ENCODE measurements at places on chromosomes 13 and 19.

- DNase-seq: no peak
These were observed 16.6 kb upstream of the LRP3 start for GRCh38 chr19:33177417-33177979.

- no peak for DNase-seq
These were observed 88.0 kb downstream of the ENOX1 start for GRCh38 chr13:43698758-43699157.

DNA sequence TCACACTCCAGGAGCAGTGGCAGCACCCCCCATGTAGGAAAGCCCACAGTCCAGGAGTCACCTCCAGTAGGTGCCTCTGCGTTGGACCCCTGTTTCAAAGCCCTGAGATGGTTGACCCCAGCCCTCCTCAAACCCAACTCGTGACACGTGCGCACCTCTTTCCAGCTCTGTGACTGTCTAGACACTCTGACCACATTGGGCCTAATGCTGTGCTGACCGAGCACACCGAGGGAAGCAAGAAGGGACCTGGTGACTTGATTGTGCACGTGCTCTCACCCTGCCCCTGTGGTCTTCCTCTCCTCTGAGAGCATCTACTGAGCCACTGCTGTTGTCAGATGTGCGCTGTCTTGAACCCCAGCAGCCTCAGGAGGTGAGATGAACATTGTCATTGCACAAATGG lies 22.9 kb upstream of the SLC35E1 start:
- DNase-seq: no peak

- DNase-seq: no peak
These were observed 11.4 kb downstream of the ZNF254 start for GRCh38 chr19:24098359-24098758.

GRCh38 chr13:39020853-39021462 lies 16.9 kb downstream of the PROSER1 start:
- no peak for DNase-seq

DNA sequence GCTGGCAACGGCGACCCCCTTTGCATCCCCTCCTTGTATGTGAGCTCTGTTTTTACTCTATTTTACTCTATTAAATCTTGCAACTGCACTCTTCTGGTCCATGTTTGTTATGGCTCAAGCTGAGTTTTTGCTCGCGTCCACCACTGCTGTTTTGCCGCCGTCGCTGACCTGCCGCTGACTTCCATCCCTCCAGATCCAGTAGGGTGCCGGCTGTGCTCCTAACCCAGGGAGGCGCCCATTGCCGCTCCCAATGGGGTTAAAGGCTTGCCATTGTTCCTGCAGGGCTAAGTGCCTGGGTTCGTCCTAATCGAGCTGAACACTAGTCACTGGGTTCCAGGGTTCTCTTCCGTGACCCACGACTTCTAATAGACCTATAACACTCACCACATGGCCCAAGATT lies 2704.4 kb downstream of the PCDH9 start:
- DNase-seq: no peak

GRCh38 chr19:6242677-6243076 lies 37.1 kb downstream of the MLLT1 start:
- DNase-seq: no peak

DNA sequence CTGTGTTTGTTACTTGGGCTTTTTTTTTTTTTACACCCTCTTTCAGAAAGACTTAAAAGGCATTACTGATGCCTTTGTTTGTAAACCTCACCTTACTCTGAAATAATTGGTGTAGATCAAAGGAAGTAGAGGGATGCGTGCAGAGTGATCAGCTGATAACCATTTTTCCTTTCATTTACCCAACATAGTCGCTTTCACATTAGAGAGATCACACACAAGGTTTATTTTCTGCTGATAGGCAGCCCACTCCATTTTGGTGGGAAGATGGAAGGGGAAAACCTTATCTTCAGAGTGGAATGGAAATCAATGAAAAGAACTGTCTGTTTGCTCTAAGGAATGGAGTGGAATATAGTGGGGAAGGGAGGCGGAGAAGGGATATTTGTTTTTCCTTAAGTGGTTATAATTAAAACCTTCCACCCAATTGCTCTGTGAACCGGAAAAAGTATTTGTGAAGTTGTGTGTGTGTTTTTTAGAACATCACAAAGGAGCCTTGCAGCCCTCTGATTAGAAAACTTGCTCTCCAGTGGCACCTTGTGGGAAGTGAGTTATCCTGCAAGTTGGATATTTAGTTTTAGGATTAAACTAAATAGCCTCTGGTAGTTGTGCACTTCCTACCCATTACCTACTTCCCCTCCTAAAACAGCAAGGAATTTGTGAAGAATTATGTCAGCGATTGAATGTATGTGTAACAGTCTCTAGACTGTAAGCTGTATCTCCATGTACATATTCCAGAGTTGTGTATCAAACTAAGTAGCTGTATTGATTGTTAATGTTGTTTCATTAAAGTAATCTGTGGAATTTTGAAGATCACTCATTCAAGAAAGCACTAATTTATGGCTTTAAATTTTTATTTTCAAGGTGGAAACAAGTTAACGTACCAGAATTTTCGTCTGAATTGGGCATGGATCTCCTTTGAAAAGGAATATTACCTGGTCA lies 76.8 kb downstream of the FREM2 start:
- no peak for DNase-seq

GRCh38 chr19:31908496-31909225 lies 436.7 kb upstream of the ZNF507 start:
- no peak for DNase-seq

- no peak for DNase-seq
These were observed 30.4 kb downstream of the CEBPG start for GRCh38 chr19:33403973-33404304.

- no peak for DNase-seq
These were observed 1.9 kb downstream of the MKNK2 start for GRCh38 chr19:2048959-2049740.

DNA sequence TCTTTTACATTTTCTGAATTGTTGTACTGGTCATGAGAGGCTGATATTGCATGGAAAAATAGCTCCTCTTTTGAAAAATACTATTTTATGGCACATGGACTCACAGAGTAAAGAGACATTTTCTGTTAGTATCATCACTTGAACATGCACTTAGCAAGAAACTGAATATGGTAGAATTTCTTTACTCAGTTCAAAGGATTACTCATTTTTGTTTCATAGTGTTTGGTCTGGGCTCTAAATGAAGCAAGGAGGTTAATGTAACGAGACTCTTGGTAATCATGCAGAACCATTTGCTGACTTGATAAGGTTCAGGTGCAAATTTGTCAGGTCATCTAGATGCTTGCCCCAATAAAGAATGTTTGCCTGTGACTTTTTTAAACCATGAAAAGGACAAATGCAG lies 63.2 kb downstream of the GPC6 start:
- no peak for DNase-seq

- DNase-seq: no peak
These were observed 3.1 kb downstream of the AKAP11 start for GRCh38 chr13:42275098-42275471.

DNA sequence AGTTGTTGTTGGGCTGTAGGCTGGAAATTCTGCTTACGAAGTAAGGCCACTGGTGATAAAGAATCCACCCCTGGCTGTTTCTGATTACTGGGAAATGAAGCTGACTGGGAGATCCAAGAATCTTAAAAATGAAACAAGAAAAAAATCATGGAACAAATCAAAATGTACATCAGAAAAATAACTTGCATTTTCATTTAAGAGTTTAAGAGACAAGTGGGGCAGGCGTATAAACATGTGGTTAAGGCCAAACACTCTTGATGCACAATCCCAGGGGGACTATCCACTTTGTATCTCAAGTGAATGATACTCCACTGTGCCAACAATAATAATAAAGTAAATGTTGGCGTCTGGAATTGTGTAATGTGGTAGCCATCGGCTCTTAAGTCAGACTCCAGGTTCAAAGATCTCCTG lies 24.6 kb downstream of the ZMYM5 start:
- no peak for DNase-seq

GRCh38 chr13:106796280-106797047 lies 228.5 kb upstream of the ARGLU1 start:
- DNase-seq: no peak

DNA sequence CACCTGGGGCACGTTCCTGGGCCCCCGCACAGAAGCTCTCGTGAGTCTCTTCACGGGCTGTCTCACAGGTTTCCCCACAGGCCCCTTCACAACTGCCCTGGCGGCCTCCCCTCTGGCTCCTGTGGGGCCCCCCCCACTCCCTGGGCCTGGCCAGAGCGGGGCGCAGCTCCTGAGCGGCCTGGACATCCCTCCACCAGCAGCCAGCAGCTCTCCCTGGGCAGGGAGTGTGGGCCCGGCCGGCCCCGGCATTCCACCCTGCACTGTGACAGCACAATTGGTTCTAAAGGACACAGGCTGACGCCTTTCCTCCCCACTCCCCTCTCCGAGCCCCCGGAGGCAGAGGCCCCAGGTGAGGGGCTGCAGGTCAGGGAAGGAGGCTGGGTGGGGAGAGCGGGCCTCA lies 9.5 kb upstream of the TIMM13 start:
- DNase-seq: no peak

- DNase-seq: no peak
These were observed 18.5 kb downstream of the GPR42 start for GRCh38 chr19:35389192-35389861.

DNA sequence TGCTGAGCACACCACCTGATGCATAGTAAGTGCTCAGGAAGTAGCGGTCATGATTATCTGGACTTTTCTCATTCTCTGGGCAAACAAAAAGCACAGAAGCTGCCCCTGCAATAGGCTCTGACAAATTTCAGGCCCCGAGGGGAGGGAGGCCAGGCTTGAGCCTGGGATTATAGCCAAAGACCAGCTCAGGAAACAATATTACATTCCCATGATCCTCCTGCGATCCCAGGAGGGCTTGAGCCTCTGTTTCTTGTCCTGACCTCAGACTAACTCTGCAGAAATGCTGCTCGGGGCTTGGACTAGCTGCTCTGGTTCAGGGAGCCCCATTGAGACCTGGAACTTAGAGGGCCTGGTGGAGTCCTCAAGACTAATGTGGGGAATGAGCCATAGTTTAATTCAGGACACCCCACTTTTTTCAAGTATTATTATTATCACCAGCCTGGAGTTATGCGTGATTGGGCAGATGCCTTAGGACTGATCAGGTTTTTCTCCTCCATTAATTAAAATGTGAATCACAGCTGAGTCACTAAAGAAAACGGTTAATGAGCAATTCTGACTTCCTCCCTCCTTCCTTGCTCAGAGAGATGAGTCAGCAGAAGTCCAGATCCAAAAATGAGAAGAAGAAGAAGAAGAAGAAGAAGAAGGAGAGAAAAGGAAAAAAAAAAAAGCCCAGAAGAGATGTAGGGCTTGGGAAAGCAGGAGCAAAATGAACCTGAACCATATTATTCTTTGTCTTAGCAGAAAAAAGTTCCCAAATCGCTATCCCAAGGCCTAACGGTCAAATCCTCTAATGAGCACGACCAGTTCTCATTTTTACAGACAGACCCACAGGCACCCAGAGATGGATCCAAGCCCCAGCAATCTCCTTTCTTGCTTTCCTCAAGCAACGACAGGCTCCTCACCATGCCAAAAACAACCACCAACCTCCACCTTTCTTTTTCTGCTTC lies 107.2 kb downstream of the CACNA1A start:
- no peak for DNase-seq

GRCh38 chr19:32543115-32543900 lies 37.7 kb upstream of the PDCD5 start:
- no peak for DNase-seq

- DNase-seq: no peak
These were observed 6.1 kb upstream of the ECH1 start for GRCh38 chr19:38837656-38838121.

DNA sequence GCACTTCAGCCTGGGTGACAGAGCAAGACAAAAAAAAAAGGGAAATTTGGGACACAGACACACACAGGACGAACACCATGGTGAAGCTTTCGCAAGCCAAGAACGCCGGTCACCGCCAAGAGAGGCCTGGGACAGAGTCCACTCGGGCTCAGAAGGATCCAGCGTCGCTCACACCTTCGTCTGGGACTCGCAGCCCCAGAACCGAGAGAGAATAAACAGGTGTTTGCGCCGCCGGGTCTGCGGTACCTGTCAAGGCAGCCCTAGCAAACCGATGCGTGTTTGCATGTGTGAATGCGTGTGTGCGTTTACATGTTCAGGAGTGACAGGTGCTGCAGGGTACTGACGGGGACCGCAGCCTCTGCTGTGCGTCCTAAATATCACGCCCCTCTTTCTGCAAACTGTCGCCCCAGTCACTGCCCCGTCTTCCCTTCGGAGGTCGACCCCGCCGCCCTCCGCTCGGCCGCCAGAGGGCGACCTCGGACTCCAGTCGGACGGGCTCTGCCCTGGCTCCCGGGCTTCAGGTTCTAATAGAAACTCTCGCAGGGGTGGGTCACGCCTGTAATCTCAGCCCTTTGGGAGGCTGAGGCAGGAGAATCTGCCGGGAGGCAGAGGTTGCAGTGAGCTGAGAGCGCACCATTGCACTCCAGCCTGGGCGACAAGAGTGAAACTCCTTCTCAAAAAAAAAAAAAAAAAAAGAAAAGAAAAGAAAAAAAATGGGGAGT lies 11.8 kb upstream of the CSNK1G2 start:
- DNase-seq: peak; percentile 79

- no peak for DNase-seq
These were observed 844 bp downstream of the ZNF543 start for GRCh38 chr19:57321116-57321515.

DNA sequence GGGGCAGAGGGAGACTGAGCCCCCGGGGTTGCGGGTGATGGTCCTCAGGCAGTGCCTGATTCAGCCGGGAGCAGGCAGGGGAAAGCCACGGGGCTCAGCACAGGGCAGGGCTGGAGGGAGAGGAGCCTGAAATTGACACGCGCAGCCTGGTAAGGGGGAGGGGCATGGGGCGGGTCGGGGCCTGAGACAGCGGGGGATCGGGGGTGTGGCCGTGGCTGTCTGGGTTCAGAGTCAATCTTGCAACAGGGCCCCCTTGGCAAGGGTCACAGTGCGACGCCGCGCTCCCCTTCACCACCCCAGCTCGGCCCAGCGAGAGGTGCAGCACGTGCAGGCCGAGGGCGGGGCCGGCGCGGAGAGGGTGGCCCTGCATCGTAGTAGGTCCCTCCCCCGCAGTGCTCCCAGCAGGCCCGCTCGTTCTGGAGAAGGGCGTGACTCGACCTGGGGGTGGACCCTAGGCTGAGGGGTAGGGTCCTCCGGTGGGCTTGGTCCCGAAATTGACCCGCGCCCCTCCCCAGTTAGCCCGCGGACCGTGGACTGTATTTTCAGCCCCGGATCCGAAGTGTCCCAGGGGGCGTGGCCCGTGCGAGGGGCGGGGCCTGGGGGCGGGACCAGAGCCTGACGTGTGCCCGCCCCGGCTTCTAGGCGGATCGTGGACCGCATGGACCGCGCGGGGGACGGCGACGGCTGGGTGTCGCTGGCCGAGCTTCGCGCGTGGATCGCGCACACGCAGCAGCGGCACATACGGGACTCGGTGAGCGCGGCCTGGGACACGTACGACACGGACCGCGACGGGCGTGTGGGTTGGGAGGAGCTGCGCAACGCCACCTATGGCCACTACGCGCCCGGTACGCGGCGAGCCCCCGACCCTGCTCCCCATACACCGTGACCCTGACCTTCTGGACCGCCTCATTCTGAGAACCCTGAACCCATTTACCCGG lies 6.0 kb downstream of the RCN3 start:
- peak; percentile 65 for DNase-seq

- no peak for DNase-seq
These were observed 76.9 kb downstream of the FOXO1 start for GRCh38 chr13:40589285-40590109.

GRCh38 chr19:52237771-52238400 lies 31.5 kb upstream of the ZNF766 start:
- peak; percentile 28 for DNase-seq

- DNase-seq: no peak
These were observed 4.4 kb upstream of the TUBA3C start for GRCh38 chr13:19185865-19186645.

GRCh38 chr13:34356686-34357434 lies 538.9 kb downstream of the RFC3 start:
- DNase-seq: no peak
